Occipital lobe (tissue), 3 donors: ENCODE measurements at places on chromosomes 5 and 9. TPM values are rescaled to one million over a fixed set of nuclear protein-coding genes. Genes with fewer than 3 reads are reported as not detected.

DNA sequence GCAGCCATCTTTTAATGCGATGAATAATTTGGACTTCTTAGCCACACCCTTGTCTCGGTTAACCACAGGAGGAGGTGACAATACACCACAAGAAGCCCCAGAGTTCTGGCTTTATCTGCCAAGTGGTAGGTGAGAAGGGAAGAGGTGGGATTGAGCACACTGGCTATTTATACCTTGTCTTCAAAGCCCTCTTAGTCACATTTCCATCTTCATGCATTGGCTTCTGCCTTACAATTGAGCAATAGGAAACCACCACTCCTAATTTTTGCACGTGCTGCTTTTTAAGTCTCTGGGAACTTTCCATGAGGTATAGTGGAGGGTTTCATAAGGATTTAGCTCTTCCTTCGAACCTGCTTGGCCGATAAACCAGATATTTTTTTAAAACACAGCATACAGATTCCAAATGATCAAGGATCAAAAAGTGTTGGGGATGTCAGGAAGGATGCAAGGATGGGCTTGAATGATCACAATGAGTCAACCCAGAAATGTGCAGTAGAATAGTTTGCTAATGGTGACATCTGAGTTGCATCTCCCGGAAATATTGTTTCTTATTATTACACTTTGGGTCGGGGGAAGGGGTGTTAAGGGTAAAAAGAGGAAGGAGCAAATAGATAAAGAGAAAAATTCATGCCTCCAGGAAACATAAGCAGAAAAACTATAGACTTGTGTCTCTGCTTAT lies 25.5 kb downstream of the PLAC8L1 start:
- no peak for DNase-seq

DNA sequence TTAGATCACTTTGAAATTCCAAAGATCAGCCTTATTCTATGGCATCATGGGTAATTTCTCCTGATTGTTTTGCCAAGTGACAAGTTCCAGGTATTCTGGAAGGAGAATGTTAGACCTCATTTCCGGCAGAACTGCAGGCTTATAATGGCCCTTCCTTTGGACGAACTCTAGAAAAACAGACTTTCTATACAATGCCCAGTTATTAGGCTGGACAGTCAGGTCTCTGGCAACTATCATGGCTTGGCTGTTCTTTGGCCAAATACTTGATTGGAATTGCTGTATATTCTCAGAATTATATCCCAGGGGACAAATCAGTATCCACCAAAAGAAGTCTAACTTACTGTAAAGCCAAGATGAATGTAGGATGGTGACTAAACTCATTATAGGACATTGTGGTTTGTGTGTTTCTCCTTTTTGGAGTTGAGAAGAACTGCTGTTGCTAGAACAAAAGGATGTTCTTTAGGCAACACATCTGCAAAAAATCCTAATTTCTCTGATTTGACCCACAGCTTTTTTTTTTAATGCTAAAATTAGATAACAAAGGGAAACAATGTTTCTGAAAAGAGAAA lies 69.0 kb downstream of the ADAMTSL1 start:
- DNase-seq, result no peak

DNA sequence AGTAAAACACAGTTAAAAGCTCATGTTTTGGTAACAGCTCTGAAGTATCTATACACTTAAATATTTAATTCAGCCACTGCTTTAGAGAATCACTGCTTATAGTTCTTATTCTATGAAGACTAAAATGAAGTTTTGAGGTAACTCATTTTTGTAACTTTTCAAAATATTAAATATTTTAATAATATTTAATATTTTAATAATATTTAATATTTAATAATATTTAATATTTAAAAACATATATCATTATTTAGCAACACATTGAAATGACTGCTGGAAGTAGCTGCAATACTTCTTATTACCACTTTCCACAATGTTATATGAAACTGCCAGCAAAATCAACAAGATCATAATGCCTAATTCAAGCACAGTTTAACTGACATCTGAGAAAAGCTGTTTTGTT lies 18.7 kb upstream of the GCNT4 start:
- no peak for DNase-seq

DNA sequence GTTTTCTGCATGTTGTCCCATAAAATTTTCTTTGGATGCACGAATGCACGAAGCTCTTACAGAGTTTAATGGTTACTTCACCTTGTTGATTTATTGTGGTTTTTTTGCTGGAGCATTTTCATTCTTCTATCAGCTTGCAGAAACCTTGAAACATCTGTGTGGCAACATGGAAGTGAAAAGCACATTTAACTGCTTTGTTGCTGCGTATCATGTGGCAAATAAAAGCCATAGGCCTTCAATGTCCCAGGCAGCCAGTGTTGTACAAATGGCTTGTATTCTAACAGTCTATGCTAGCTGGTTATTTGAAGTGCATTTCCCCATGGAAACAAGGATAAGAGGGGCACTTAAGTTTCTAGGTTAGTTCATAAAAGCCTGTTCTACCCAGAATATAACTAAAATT lies 42.5 kb upstream of the RASGRF2 start:
- no peak for DNase-seq

GRCh38 chr9:113979343-113980127 lies 98.6 kb downstream of the AMBP start:
- DNase-seq, result no peak

The COL23A1 gene
- total RNA-seq, result 0.16 TPM

The FABP6 gene
- 1.4 TPM for total RNA-seq
